ENCODE measurements at places on chromosomes 7 and 10. TPM values are rescaled to one million over a fixed set of nuclear protein-coding genes. Genes with fewer than 3 reads are reported as not detected.
A peak's percentile ranks its signal among the peaks of the same experiment; 100 is the strongest.

DNA sequence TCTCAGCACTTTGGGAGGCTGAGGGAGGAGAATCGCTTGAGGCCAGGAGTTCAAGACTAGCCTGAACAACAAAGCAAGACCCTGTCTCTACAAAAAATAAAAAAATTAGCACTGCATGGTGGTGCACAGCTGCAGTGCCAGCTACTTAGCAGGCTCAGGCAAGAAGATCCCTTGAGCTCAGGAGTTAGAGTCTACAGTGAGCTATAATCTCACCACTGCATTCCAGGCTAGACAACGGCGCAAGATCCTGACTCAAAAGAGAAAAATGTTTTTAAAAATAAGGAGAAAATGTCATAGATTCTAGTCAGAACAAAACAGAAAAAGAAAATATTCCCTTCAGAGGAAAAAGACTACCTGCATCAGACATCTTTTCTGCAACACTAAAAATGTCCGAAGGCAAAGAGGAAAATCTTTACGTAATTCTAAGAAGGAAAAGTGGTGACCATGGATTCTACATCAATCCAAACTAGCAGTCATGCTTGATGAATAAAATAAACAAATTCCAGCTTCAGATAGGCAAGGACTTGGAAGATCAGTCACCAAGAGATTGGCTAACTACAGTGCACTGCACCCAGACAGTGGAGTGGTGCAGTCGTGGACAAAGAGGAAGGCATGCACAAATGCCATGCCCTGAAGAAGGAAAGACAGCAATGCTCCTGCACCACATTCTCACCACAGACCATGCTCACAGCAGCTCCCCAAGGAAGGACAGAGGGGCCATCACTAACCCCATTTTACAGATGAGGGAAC is 54.3 kb downstream of the ERCC6 start:
- H3K36me3 ChIP-seq = peaks cover 6% of the 10 kb centered on the region
- no peak for DNase-seq
- no peak overlapping the region for H3K27ac ChIP-seq
- H3K4me1 ChIP-seq = no peaks in the 10 kb centered on the region
- no peak overlapping the region for H3K4me3 ChIP-seq

DNA sequence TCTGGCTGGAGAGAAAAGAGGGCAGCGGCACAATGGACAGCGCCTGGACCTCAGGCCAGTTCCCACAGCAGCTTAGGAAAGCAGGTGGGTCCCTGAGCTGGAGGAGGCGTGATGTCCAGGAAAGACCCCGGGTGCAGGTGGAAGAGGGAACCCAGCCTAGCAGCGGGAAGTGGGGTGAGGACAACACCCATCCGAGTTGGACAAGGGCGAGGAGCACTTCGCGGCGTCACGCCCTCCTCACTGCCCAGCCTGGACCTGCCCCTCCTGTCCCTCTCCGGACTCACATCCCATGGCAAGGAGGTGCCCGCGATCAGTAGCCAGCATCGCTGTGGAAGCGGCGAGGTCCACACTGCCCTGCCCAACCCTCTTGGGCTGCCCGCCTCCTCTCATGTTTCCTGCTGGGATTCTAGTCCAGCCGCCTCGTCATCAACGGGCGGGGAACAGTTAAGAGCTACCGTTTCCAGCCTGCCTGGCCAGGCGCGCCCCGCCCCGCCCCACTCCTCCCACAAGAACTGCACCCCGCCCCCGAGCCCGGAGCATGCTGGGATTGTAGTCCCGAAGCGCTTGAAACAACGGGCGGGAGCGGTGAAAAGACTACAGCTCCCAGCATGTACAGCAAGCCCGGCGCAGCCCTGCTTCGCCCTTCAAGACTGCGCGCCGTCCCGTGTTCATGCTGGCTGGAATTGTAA is 930.6 kb upstream of the ZNF722 start:
- no peaks in the 10 kb centered on the region for H3K4me1 ChIP-seq
- no peak overlapping the region for H3K4me3 ChIP-seq
- DNase-seq = no peak
- H3K27me3 ChIP-seq = no peaks in the 10 kb centered on the region

- H3K27ac ChIP-seq = peak overlapping the region; percentile 63
- peak; percentile 12 for DNase-seq
- peak overlapping the region; percentile 33 for H3K4me3 ChIP-seq
- H3K36me3 ChIP-seq = no peaks in the 10 kb centered on the region
These were observed 6.9 kb upstream of the CYP2E1 start for GRCh38 chr10:133520193-133520738.

DNA sequence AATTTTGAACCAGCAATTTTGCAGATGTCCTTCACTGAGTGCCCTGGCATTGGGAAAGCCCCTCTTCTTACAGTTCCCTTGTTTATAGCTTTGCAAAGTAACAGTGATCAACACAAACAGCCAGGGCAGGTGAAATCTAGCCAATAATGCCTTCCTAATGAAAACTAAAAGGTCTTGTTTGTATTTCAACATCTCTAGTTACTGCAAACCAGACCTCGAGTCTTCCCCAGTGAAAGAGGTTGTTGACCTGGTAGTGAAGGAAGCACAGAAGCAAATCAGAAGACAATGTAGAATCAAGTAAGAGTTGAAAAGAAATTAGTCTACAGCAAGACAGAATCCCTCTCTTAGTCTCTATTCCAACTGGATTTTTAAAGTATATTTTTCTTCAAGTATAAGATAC is 231.2 kb downstream of the SNX13 start:
- H3K4me3 ChIP-seq = no peak overlapping the region
- H3K27ac ChIP-seq = no peak overlapping the region

DNA sequence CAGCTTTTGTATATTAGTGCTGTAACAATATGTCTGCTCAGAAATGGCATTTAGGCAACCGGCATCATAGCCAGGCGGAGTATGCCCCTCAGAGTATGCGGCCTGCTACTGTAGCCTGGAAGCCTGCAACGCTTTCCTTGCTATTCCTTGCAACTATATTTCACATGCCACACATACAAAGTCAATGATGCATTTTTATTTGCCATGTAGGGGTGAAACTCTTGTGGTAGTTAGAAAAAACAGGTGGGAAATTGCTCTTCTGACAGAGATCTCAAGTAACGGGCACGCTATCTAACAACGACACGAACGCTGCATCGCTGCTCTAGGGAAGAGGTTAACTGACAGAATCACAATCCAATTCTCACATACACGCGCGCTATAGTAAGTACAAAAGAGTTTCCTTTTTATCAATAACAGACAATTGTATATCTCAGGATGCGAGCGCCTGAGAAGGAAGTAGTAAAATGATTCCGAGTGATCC is 5.9 kb downstream of the EBF3 start:
- DNase-seq = no peak
- peaks cover 3% of the 10 kb centered on the region for H3K4me1 ChIP-seq
- H3K36me3 ChIP-seq = no peaks in the 10 kb centered on the region
- peaks cover 39% of the 10 kb centered on the region for H3K27me3 ChIP-seq
- H3K4me3 ChIP-seq = peak overlapping the region; percentile 9

DNA sequence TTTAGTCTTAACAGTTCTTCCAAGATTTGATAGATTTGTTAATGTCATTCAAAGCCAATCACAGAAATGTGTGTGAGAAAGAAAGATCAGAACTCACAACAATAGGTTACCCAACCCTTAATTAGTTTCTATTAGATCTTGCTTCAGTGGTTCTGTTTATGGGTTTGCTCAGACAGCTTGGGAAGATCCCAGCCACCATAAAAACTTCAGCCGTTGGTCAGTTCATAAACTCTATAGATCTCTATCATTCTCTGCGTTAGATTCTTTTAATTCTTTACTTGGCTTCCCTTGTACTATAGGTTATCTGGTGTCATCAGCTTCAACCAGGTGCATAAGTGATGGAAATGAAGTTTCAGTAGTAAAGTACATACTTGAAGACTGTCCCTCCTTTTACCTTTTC is 54.4 kb downstream of the ZNF277 start:
- no peak overlapping the region for H3K4me3 ChIP-seq
- no peaks in the 10 kb centered on the region for H3K4me1 ChIP-seq
- no peak for DNase-seq
- no peak overlapping the region for H3K27ac ChIP-seq

GRCh38 chr7:1611708-1612241 is 41.9 kb upstream of the PSMG3 start:
- H3K4me1 ChIP-seq = no peaks in the 10 kb centered on the region
- no peaks in the 10 kb centered on the region for H3K27me3 ChIP-seq
- no peak overlapping the region for H3K27ac ChIP-seq
- DNase-seq = no peak
- H3K36me3 ChIP-seq = no peaks in the 10 kb centered on the region

DNA sequence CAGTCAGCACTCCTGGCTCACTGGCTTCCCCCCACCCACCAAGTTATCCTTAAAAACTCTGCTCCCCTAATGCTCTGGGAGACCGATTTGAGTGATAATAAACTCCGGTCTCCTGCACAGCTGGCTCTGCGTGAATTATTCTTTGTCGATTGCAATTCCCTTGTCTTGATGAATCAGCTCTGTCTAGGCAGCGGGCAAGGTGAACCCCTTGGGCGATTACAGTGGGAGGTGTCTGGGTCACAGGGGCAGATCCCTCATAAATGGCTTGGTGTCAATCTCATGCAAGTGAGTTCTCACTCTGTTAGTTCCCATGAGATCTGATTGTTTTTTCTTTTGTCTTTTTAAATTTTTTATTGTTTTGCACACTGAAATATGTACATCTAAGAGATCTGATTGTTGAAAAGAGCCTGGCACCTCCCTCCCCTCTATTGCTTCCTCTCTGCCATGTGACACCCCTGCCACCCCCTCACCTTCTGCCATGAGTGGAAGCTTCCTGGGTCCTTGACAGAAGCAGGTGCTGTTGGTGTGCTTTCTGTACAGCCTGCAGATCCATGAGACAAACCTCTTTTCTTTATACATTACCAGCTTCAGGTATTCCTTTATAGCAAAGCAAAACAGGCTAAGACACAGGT is 20.5 kb downstream of the OTUD1 start:
- H3K4me1 ChIP-seq = no peaks in the 10 kb centered on the region
- DNase-seq = no peak
- no peaks in the 10 kb centered on the region for H3K27me3 ChIP-seq
- no peak overlapping the region for H3K4me3 ChIP-seq
- no peaks in the 10 kb centered on the region for H3K36me3 ChIP-seq
- no peak overlapping the region for H3K27ac ChIP-seq

DNA sequence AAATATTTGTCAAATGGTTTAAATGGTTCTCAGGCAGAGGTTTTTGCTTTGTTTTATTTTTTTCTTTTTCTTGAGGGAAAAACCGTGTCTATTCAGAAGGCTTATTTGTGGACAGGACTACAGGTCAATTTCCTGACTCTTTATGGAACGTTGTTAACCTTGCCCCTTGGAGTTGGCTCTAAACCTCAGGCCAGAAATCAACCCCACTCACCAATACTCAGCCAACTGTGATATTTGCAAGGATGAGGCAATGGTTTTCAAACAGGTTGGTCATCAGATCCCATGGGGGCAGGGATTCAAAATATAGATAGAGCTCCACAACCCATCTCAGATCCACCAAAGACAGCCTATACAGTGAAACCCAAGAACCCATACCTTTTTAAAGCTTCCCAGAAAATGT is 10.2 kb downstream of the PDLIM1 start:
- H3K4me1 ChIP-seq = peaks cover 60% of the 10 kb centered on the region
- no peaks in the 10 kb centered on the region for H3K36me3 ChIP-seq

- no peak overlapping the region for H3K4me3 ChIP-seq
- H3K27me3 ChIP-seq = no peaks in the 10 kb centered on the region
- peaks cover 9% of the 10 kb centered on the region for H3K4me1 ChIP-seq
- DNase-seq = no peak
These were observed 52.8 kb downstream of the DDC start for GRCh38 chr7:50512384-50512783.

GRCh38 chr10:14836208-14836607 is 1.6 kb downstream of the CDNF start:
- no peaks in the 10 kb centered on the region for H3K36me3 ChIP-seq
- no peaks in the 10 kb centered on the region for H3K27me3 ChIP-seq
- no peak overlapping the region for H3K27ac ChIP-seq
- no peak for DNase-seq

- no peaks in the 10 kb centered on the region for H3K36me3 ChIP-seq
- no peaks in the 10 kb centered on the region for H3K4me1 ChIP-seq
These were observed 26.3 kb downstream of the NPTX2 start for GRCh38 chr7:98643236-98643985.

- H3K4me1 ChIP-seq = peaks cover 58% of the 10 kb centered on the region
- H3K36me3 ChIP-seq = no peaks in the 10 kb centered on the region
- H3K27me3 ChIP-seq = no peaks in the 10 kb centered on the region
These were observed 85.1 kb downstream of the HIPK2 start for GRCh38 chr7:139692723-139693122.

DNA sequence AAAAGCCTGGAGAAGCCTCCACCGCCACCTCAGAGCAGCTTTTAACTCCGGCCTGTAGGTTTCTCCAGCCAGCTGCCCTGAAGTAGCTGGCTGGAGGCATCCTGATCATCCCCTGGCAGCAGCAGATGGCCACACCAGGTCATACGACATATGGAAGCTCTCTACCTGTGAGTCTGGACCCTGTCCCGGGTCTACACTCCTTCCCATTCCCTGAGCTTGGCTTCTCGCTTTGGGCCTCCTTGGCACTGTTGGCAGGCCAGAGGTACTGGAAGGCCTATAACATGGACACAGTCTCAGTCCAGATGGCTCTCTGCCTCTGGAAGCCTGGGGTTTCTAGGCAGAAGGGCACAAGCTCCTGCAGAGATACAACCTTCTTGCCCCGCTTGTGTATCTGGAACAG is 43.5 kb upstream of the TRIM8 start:
- peak overlapping the region; percentile 56 for H3K27ac ChIP-seq
- no peaks in the 10 kb centered on the region for H3K27me3 ChIP-seq
- H3K4me3 ChIP-seq = no peak overlapping the region

- no peak overlapping the region for H3K27ac ChIP-seq
These were observed 35.8 kb upstream of the GNAI1 start for GRCh38 chr7:80098795-80099194.

GRCh38 chr7:136140469-136140868 is 163.3 kb upstream of the MTPN start:
- no peak for DNase-seq
- no peaks in the 10 kb centered on the region for H3K27me3 ChIP-seq
- no peak overlapping the region for H3K4me3 ChIP-seq
- no peaks in the 10 kb centered on the region for H3K4me1 ChIP-seq

- DNase-seq = no peak
- H3K27me3 ChIP-seq = no peaks in the 10 kb centered on the region
- no peak overlapping the region for H3K27ac ChIP-seq
- H3K4me3 ChIP-seq = no peak overlapping the region
- no peaks in the 10 kb centered on the region for H3K4me1 ChIP-seq
- H3K36me3 ChIP-seq = no peaks in the 10 kb centered on the region
These were observed 462.1 kb upstream of the DPP6 start for GRCh38 chr7:153590136-153590535.

GRCh38 chr10:119413471-119414080 is 128.9 kb downstream of the RGS10 start:
- H3K27me3 ChIP-seq = no peaks in the 10 kb centered on the region
- H3K27ac ChIP-seq = peak overlapping the region; percentile 86
- no peak overlapping the region for H3K4me3 ChIP-seq
- H3K4me1 ChIP-seq = peaks cover 59% of the 10 kb centered on the region
- no peak for DNase-seq

ZNF853 gene
- 9.3 TPM for total RNA-seq

SEMA4G gene
- 0.44 TPM for total RNA-seq

NPY4R gene
- total RNA-seq = not detected

CCDC172 gene
- total RNA-seq = not detected

GPR26 gene
- not detected for total RNA-seq

GAD2 gene
- not detected for total RNA-seq

EMX2 gene
- total RNA-seq = 0.19 TPM

All from esophagus squamous epithelium (tissue), 5 donors.